ENCODE measurements at places on chromosomes 12 and 14. TPM values are rescaled to one million over a fixed set of nuclear protein-coding genes. Genes with fewer than 3 reads are reported as not detected.

The BEST3 gene
- polyA plus RNA-seq = 0.63 TPM

GRCh38 chr14:24595073-24595808 is 14.2 kb downstream of the GZMH start:
- no peaks in the 10 kb centered on the region for H3K27me3 ChIP-seq
- no peaks in the 10 kb centered on the region for H3K36me3 ChIP-seq
- H3K27ac ChIP-seq = no peak overlapping the region
- H3K4me1 ChIP-seq = no peaks in the 10 kb centered on the region
- no peak overlapping the region for H3K4me3 ChIP-seq
- DNase-seq = no peak

DNA sequence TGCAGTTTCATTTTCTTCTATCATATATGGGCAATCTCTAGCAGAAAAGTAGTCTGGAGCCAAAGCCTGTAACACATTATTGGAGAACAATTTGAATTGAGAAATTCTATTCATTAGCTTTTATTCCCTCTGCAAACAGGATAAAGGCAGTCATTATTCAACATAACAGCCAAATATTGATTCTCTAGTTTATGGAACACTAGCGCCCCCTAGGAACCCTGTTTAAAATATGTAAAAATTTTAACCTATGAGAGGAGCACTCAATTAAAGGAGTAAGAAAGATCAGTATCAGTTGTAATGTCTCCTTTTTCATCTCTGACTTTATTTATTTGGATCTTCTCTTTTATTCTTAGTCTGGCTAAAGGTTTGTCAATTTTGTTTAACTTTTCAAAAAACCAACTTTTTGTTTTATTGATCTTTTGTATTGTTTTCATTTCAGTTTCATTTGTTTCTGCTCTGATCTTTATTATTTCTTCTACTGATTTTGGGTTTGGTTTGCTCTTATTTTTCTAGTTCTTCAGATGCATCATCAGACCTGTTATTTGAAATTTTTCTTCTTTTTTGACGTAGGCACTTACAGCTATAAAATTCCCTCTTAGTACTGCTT is 4.8 kb upstream of the LMNTD1 start:
- H3K36me3 ChIP-seq = no peaks in the 10 kb centered on the region
- no peak overlapping the region for H3K27ac ChIP-seq
- H3K4me3 ChIP-seq = no peak overlapping the region
- H3K27me3 ChIP-seq = no peaks in the 10 kb centered on the region
- DNase-seq = no peak
- H3K4me1 ChIP-seq = no peaks in the 10 kb centered on the region

GRCh38 chr12:100186071-100186470 is 14.5 kb upstream of the ACTR6 start:
- no peak for DNase-seq
- no peak overlapping the region for H3K4me3 ChIP-seq
- H3K4me1 ChIP-seq = peaks cover 6% of the 10 kb centered on the region

GRCh38 chr14:31258427-31259039 is 50.9 kb upstream of the HECTD1 start:
- DNase-seq = no peak
- no peak overlapping the region for H3K4me3 ChIP-seq
- no peaks in the 10 kb centered on the region for H3K36me3 ChIP-seq
- H3K4me1 ChIP-seq = peaks cover 17% of the 10 kb centered on the region
- H3K27ac ChIP-seq = no peak overlapping the region

- no peaks in the 10 kb centered on the region for H3K27me3 ChIP-seq
- no peak for DNase-seq
- H3K27ac ChIP-seq = no peak overlapping the region
- no peaks in the 10 kb centered on the region for H3K4me1 ChIP-seq
Observed at GRCh38 chr12:24172031-24172772, 222.7 kb upstream of the SOX5 start.

The SMOC1 gene
- 1.4 TPM for polyA plus RNA-seq

The KRT79 gene
- polyA plus RNA-seq = not detected

The IQSEC3 gene
- 5.9 TPM for polyA plus RNA-seq

GRCh38 chr12:98736352-98737321 is 91.5 kb downstream of the APAF1 start:
- no peak overlapping the region for H3K27ac ChIP-seq
- no peaks in the 10 kb centered on the region for H3K36me3 ChIP-seq
- no peaks in the 10 kb centered on the region for H3K4me1 ChIP-seq
- no peak for DNase-seq

- no peak overlapping the region for H3K27ac ChIP-seq
- H3K4me1 ChIP-seq = no peaks in the 10 kb centered on the region
- peaks cover 13% of the 10 kb centered on the region for H3K36me3 ChIP-seq
- H3K4me3 ChIP-seq = no peak overlapping the region
- H3K27me3 ChIP-seq = no peaks in the 10 kb centered on the region
Observed at GRCh38 chr14:102504328-102504999, 5.1 kb downstream of the ANKRD9 start.

The STAC3 gene
- 4.1 TPM for polyA plus RNA-seq

The FMNL3 gene
- 59.7 TPM for polyA plus RNA-seq

GRCh38 chr12:45532113-45532512 is 197.4 kb upstream of the ARID2 start:
- DNase-seq = no peak
- no peak overlapping the region for H3K4me3 ChIP-seq
- no peaks in the 10 kb centered on the region for H3K36me3 ChIP-seq
- H3K27ac ChIP-seq = no peak overlapping the region
- H3K27me3 ChIP-seq = no peaks in the 10 kb centered on the region
- no peaks in the 10 kb centered on the region for H3K4me1 ChIP-seq

GRCh38 chr14:96235426-96235825 is 20.6 kb upstream of the BDKRB1 start:
- DNase-seq = no peak
- H3K27me3 ChIP-seq = no peaks in the 10 kb centered on the region
- H3K4me1 ChIP-seq = no peaks in the 10 kb centered on the region
- H3K27ac ChIP-seq = no peak overlapping the region

GRCh38 chr12:11798006-11798708 is 148.7 kb downstream of the ETV6 start:
- H3K4me1 ChIP-seq = peaks cover 82% of the 10 kb centered on the region
- H3K27me3 ChIP-seq = no peaks in the 10 kb centered on the region
- DNase-seq = no peak
- no peak overlapping the region for H3K27ac ChIP-seq
- H3K4me3 ChIP-seq = no peak overlapping the region

- H3K36me3 ChIP-seq = no peaks in the 10 kb centered on the region
- no peak for DNase-seq
- H3K4me1 ChIP-seq = peaks cover 44% of the 10 kb centered on the region
- H3K4me3 ChIP-seq = peak overlapping the region; percentile 99
Observed at GRCh38 chr12:120536064-120536791, 2.1 kb downstream of the RNF10 start.

- peak overlapping the region; percentile 87 for H3K27ac ChIP-seq
- H3K4me1 ChIP-seq = peaks cover 73% of the 10 kb centered on the region
- H3K27me3 ChIP-seq = peaks cover 98% of the 10 kb centered on the region
- H3K36me3 ChIP-seq = no peaks in the 10 kb centered on the region
Observed at GRCh38 chr12:4270831-4271716, 2.5 kb upstream of the CCND2 start.

- peaks cover 26% of the 10 kb centered on the region for H3K4me1 ChIP-seq
- DNase-seq = no peak
- H3K27me3 ChIP-seq = no peaks in the 10 kb centered on the region
Observed at GRCh38 chr12:106287364-106287763, 15.2 kb upstream of the TCP11L2 start.

- peaks cover 28% of the 10 kb centered on the region for H3K27me3 ChIP-seq
- H3K4me3 ChIP-seq = peak overlapping the region; percentile 36
- H3K4me1 ChIP-seq = peaks cover 14% of the 10 kb centered on the region
- no peak overlapping the region for H3K27ac ChIP-seq
- H3K36me3 ChIP-seq = no peaks in the 10 kb centered on the region
Observed at GRCh38 chr12:27968972-27969623, 3.4 kb downstream of the PTHLH start.

GRCh38 chr12:57159311-57159710 is 11.9 kb upstream of the LRP1-AS start:
- no peaks in the 10 kb centered on the region for H3K36me3 ChIP-seq
- peaks cover 74% of the 10 kb centered on the region for H3K4me1 ChIP-seq
- H3K27me3 ChIP-seq = no peaks in the 10 kb centered on the region
- DNase-seq = peak; percentile 34
- no peak overlapping the region for H3K4me3 ChIP-seq
- H3K27ac ChIP-seq = no peak overlapping the region

The TAS2R8 gene
- not detected for polyA plus RNA-seq

DNA sequence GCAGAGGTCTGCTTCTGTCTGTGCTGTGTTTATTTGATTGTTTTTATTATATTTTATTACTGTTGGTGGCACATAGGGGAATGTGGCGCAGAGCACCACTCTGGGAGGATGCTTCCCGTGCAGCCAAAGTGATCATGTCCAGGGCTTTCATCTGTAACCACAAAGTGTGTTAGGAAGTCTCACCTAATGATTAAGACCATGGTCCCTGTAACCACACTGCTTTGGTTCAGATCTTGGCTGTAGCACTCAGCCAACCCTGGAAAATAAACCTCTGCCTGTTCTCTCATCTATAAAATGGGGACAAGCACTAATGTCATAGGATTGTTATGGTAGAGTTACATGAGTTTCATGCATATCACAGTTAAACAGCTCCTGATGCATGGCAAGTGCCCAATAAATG is 1.9 kb downstream of the RESF1 start:
- H3K36me3 ChIP-seq = peaks cover 53% of the 10 kb centered on the region
- H3K4me3 ChIP-seq = peak overlapping the region; percentile 66
- peak overlapping the region; percentile 96 for H3K27ac ChIP-seq
- no peaks in the 10 kb centered on the region for H3K27me3 ChIP-seq

- H3K4me1 ChIP-seq = peaks cover 7% of the 10 kb centered on the region
- peaks cover 31% of the 10 kb centered on the region for H3K36me3 ChIP-seq
- no peak for DNase-seq
- no peak overlapping the region for H3K27ac ChIP-seq
- no peak overlapping the region for H3K4me3 ChIP-seq
- no peaks in the 10 kb centered on the region for H3K27me3 ChIP-seq
Observed at GRCh38 chr14:49615776-49616175, 4.7 kb downstream of the RPL36AL start.

DNA sequence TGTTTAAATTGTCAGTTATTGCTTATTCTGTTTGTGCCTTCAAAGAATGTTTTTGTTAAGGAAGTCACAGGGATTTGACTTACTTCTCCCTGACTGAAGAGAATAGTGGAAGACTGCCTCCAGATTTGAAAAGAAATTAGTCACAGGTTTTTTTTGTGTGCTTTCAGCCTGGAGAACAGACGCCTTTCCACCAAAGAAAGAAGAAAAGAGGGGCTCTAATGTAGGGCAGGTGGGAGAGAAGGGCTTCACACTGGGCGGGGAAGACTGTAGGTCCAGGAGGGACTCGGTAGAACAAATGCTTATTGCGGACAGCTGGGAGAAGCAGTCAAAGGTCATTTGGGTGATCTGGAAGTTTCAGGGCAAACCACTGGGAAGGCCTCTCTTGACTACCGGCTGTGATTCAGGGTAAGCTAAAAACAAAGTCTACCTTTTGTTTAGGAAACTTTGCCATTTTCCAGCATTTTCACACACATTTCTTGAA is 76.8 kb downstream of the SAMD4A start:
- H3K36me3 ChIP-seq = no peaks in the 10 kb centered on the region
- H3K27me3 ChIP-seq = no peaks in the 10 kb centered on the region
- no peak overlapping the region for H3K4me3 ChIP-seq
- no peak overlapping the region for H3K27ac ChIP-seq
- H3K4me1 ChIP-seq = no peaks in the 10 kb centered on the region

GRCh38 chr12:77469578-77470333 is 360.9 kb upstream of the NAV3 start:
- DNase-seq = no peak
- no peaks in the 10 kb centered on the region for H3K36me3 ChIP-seq
- no peaks in the 10 kb centered on the region for H3K4me1 ChIP-seq
- H3K27me3 ChIP-seq = no peaks in the 10 kb centered on the region
- no peak overlapping the region for H3K4me3 ChIP-seq

DNA sequence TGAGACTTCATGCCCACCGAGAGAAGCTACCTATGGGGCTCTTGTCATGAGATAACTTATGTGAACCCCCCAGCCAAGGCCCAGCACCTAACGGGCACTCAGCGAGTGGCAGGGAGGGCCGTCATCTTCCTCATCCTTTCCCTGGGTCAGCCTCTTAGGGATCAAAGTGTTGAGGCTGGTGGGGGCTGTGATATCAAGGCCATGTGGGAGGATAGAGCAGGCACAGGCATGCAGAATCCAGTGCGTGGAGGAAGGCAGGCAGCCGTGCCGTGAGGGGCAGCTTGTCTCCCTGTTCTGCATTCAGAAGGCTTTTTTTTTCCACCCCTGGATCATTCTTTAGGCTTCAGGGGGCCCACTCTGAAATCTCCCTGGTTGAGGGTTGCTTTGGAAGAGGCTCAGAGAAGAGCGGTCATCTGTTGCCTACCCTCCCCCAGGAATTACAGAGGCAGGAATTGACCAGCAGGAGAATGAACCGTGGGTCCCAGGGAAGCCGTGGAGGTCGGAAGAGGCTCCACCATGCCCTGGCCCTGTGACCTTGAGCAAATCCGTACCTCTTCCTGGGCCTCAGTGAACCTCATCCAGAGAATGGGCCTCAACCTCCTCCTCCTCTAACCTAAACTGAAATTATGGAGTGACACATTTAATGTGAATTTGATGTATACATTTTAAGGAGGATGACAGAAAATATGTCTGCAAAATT is 62.8 kb downstream of the BEGAIN start:
- peaks cover 31% of the 10 kb centered on the region for H3K36me3 ChIP-seq
- no peaks in the 10 kb centered on the region for H3K27me3 ChIP-seq
- H3K27ac ChIP-seq = no peak overlapping the region
- no peaks in the 10 kb centered on the region for H3K4me1 ChIP-seq
- no peak overlapping the region for H3K4me3 ChIP-seq
- peak; percentile 50 for DNase-seq

The CELA1 gene
- polyA plus RNA-seq = not detected

- DNase-seq = no peak
- no peaks in the 10 kb centered on the region for H3K27me3 ChIP-seq
- H3K36me3 ChIP-seq = peaks cover 94% of the 10 kb centered on the region
- no peak overlapping the region for H3K4me3 ChIP-seq
Observed at GRCh38 chr14:39090548-39091111, 12.4 kb downstream of the SEC23A start.

DNA sequence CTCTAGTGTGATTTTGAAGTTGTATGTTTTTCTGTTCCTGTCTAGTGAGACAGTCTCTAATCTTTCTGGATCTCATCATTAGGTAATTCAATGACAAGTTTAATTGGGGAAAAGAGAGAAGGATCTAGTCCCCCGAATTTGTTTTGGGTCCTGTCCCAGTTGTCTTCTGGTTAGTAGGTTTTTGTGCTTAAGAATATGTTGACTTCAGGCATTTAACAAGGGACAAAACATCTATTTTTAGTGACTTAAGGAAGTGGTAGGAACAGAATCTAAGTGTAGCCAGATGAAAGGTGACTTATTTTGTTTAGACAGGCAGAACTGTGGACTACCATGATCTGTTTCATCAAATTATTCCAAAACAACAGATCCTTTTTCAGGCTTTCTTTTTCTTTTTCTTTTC is 2.2 kb downstream of the GPATCH2L start:
- peaks cover 55% of the 10 kb centered on the region for H3K4me1 ChIP-seq
- no peak overlapping the region for H3K27ac ChIP-seq
- H3K36me3 ChIP-seq = no peaks in the 10 kb centered on the region
- no peaks in the 10 kb centered on the region for H3K27me3 ChIP-seq
- DNase-seq = no peak

The GUCY2C gene
- polyA plus RNA-seq = 0.64 TPM
